CD4-positive, alpha-beta T cell treated with Interferon gamma for 1 hour (primary cell): ENCODE measurements at places on chromosomes 11 and 22.

GRCh38 chr11:111814557-111815320, 48.5 kb upstream of the PPP2R1B start:
- DNase-seq, result no peak

GRCh38 chr11:108983636-108984420, 319.0 kb downstream of the DDX10 start:
- DNase-seq, result no peak

- no peak for DNase-seq
These were observed 713.9 kb upstream of the CCDC179 start for GRCh38 chr11:23574149-23574548.

DNA sequence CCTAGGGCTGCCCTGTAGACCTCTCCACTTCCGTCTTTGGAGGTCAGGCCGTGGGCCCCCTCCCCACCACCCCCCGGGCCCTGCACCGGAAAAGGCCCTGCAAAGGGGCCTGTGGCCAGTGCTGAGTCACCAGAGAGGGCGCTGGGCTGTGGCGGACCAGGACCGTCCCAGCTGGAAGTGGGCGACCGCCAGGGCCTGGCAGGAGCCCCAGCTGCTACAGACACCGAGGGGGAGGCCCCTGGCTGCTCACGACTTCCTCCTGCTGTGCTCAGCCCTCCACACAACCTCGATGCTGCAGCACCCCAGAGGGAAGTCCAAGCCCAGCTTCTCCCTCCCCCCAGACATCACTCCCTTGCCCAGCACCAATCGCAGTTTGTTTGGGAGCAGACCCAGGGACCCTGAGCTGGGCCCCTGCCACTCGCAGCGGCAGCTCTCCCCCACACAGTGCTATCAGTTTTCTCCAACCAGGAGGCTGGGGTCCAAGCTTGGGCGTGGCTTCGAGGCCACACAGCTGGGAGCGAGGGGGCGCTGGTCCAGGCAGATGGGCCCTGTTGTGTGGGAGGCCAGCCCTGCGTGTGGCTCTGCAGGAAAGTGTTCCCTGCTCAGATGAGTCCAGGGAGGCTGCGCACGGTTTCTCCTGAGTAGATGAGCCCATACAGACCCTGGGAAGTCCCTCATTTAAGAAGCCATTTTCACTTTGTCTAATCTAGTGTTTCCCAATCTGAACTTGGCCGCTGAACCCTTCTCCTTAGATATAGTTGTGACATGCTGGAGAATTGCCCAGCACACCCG, 5.6 kb upstream of the SH3BP1 start:
- DNase-seq, result peak; percentile 73

DNA sequence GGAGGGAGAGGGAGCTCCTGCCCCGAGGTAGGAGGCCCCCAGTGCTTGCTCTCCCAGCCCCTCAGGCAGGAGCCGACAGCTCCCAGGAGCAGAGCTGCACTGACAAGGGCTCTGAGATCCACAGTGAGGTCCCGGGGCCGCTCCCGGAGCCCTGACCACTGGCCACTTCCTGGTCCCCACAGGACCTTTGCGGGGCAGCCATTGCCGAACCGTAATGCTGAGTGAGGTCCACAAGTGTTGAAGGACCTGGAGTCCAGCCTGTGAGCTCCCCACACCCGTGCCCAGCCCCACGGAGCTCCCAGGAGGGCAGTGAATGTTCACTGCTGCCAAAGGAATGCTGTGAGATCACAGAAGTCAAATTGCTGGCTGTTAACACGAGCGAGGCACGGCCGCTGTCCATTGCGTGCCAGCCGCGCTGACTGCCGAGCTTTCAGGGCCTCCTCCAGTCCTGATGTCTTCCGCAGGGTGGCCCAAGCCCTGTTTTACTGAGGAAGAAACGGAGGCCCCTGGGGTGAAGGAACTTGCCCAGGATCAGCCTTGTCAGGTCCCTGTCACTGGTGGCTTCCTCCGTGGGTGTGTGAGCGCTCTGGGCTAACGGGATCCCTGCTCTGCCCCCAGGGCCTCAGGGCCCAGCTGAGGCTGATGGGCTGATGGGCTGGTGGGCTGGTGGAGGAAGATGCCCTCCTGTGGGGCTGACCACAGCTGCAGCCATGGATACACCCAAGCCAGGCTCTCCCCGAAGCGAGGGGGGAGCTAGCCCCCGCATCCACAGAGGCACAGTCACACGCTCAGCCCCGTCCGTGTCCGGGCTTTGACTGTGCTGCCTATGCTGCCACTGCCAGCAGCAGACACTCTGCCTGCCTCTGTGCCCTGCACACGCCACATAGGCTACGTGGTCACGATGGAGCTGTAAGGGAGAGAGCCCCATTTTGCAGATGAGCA, 70.8 kb downstream of the WNT7B start:
- DNase-seq, result no peak

DNA sequence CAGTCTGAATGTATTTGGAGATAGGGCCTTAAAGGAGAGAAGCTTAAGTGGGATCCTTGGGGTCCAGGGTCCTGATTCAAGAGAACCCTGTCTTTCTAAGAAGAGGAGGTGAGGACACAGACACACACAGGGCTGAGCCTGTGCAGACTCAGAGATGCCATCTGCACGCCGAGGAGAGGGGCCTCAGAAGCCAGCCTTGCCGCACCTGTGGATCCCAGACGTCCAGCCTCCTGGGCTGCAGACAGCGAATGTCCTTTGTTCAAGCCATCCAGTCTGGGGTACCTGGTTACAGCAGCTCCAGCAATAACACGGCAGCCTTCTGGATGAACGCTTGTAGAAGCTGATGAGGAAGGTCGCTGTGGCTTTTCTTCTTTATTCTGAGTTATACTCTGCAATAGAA, 1086.1 kb downstream of the BRD1 start:
- DNase-seq, result no peak

- DNase-seq, result no peak
These were observed 182.1 kb upstream of the KIRREL3 start for GRCh38 chr11:127182586-127183203.
